AML-193 (cell line): ENCODE measurements at places on chromosomes 5 and 9.

GRCh38 chr5:93511445-93511844 is 69.6 kb downstream of the NR2F1-AS1 start:
- DNase-seq = no peak

- DNase-seq = no peak
These were observed 129.7 kb downstream of the CEMIP2 start for GRCh38 chr9:71638627-71639026.

GRCh38 chr5:33272288-33272687 is 168.5 kb upstream of the TARS1 start:
- DNase-seq = no peak

- no peak for DNase-seq
These were observed 143.9 kb downstream of the GOLPH3 start for GRCh38 chr5:32030222-32030621.

GRCh38 chr5:26024774-26025173 is 1013.6 kb downstream of the CDH9 start:
- DNase-seq = no peak

DNA sequence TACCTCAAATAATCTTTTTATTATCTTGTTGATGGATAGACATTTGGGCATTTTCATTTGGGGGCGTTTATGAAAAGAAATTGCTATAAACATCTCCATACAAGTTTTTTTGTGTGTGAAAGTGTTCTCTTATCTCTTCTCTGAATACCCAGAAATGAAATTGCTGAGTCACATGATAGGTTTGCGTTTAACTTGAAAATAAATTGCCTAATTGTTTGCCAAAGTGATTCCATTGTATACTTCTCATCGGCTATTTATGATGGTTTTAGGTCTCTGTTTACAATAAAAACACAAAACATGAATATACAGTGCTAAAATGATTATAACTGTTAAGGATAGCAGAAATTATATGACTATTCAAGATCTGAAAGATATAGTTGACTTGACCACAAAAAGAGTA is 361.7 kb downstream of the TAF11L14 start:
- DNase-seq = no peak

GRCh38 chr5:136028782-136029742 is at the start of gene TGFBI:
Gene TGFBI (plus strand): TSS chr5:136028988. CDS start chr5:136029056, 68 bp downstream.
- DNase-seq = no peak

DNA sequence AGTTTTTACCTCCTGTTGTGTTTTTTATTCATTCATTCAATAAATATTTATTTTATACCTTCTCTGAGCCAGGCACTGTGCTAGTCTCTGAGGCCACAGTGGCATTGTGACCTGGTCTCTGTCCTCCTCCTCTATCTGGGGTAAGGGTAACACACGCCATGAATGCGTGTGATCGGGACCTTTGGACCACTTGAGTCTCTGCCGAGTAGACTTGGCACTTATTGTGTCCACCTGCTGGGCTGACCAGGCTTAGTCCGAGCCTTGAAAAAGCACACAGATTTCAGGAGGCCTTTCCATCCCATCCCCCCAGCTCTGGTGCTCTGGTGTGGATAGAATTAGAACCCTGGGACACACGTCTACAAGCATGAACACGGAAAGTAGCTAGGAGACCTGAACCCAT is 58.7 kb downstream of the ERGIC1 start:
- no peak for DNase-seq

DNA sequence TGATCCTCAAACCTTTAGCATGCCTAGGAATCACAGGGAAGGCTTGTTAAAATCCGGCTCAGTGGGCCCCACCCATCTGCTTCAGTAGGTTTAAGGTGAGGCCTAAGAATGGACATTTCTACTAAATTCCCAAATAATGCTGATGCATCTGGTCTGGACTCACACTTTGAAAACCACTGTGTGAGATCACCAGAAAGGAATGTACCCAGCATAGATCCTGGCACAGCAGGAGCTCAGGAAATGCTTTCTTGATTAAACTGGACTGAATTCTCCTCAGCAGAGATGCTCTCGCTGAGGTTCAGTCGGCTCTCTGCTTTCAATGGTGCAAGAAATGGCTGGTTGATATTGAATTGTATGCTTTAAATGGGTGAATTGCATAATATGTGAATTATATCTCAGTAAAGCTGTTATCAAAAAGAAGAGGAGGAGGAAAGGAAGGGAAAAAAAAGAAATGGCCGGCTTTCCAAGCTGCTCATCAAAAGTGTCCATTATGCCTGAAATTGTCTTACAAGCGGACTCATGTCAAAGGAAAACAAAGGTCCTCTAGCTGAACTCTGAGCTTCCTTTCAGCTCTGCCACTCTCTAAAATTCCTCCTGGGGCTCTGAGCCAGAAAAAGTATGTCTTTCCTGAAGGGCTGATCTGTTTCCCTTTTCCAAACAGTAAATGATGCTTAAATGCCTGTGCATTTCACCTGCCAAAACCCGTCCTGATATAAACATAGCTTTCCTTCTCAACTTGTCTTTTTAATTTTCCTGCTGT is 77.6 kb upstream of the SAP30L start:
- DNase-seq = no peak

- no peak for DNase-seq
These were observed 13.5 kb downstream of the C5orf46 start for GRCh38 chr5:147892696-147893296.

- DNase-seq = no peak
These were observed 13.3 kb upstream of the C5orf63 start for GRCh38 chr5:127086589-127086988.

DNA sequence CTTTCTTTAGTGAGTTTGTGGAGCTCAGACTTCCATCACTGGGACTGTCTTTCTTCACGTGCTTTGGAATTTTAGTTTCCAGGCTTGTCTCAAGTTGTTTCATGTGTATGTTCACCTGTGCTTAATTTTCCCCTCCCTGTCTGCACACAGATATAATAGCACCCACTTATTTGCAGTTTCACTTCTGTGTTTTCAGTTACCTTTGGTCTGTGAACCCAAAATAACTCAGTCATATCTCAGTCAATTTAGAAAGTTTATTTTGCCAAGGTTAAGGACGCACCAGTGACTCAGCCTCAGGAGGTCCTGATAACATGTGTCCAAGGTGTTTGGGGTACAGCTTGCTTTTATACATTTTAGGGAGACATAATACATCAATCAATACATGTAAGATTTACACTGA is 330.4 kb downstream of the ICE1 start:
- DNase-seq = no peak

- DNase-seq = no peak
These were observed 43.9 kb upstream of the CEP72 start for GRCh38 chr5:568061-568781.

- DNase-seq = no peak
These were observed 224.9 kb downstream of the EBF1 start for GRCh38 chr5:158874792-158875191.

DNA sequence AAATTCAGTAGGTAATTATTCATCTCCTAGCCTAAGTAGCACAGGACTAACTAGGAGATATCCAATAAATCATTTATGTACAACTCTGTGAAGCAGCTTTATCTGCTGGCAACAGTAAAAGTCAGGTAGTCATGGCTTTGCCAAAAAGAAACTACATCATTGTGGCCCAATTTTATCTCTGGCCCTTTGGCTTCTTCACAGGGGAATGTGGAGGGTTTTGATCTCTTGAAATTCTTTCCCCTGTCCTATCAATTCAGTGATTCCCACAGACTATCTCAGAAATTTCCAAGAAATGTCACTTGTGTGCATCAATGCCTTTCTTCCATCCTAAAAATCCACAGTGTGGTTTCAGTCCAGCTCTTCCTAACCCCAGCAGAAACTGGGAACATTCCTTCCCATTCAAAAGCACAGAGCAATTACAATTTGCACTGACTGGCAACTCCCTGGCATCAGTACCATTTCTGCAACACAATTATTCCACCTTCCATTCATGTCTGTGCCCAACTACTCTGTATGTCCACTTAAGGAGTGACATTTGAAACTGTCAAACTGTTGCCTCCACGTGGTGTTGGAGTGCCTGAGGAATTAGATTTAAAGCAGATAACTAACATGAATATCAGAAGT is 6.6 kb downstream of the CDC14B start:
- no peak for DNase-seq

- DNase-seq = no peak
These were observed 10.0 kb upstream of the PLIN2 start for GRCh38 chr9:19137282-19137681.

DNA sequence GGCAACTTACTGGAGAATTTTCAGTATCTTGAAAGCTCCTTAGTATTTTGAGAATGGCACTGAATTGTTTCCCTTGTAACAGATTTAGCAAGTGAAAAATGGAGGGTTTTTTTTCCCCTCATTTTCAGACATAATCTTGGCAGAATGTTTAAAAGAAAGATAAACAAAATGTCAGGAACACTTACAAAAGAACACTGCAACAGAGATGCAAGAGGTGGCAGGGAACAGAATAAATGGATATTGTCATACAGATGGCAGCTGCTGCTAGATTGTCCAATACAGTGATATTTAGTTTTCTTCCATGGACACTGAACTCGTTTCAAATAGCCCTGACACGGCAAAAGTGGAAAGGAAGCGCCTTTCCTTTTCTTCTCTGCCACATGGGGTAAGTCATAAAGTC is 76.9 kb upstream of the ZNF608 start:
- no peak for DNase-seq
